ENCODE measurements at places on chromosomes 4 and X.
A peak's percentile ranks its signal among the peaks of the same experiment; 100 is the strongest.

DNA sequence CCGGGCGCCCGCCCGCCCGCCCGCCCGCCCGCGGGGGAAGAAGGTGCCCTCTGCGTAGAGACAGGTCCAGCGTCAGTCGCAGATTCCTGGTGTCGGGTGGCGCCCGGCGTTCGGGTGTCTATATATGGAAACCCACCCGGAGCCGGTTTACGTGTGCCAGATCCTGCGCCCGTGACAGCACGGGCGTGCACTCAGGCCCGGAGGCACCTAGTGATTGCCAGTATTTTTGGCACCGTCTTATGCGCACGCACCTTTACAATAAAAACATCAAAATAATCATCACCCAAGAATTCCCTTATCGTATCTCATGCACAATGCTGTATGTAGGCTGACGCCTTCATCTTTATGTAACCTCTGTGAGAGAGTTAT, 519 bp downstream of the SLC25A4 start:
- H3K36me3 ChIP-seq = no peaks in the 10 kb centered on the region
- H3K27ac ChIP-seq = no peak overlapping the region
- H3K27me3 ChIP-seq = no peaks in the 10 kb centered on the region
- peak overlapping the region; percentile 83 for H3K4me3 ChIP-seq

DNA sequence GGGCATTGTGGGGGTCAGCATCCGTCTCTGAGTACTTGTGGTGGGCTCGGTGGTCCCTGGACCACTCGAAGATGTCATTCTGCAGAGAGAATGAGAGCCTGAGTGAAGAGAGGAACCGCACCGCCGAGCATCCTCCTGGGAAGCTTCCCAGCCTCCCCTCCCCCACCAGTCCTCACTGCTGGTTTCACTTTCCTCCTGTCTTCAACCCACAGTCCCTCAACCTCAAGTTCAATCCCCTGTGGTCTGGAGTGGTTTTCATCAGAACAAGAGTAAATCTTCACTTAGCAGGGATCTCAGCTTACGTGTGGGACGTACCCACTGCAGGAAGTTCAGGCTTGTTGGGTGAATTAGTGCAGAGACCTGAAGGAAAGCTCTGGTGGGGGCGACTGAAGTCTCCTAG, 117.8 kb downstream of the SCD5 start:
- DNase-seq = no peak
- H3K27me3 ChIP-seq = no peaks in the 10 kb centered on the region
- H3K4me3 ChIP-seq = no peak overlapping the region
- no peaks in the 10 kb centered on the region for H3K36me3 ChIP-seq
- no peak overlapping the region for H3K27ac ChIP-seq
- no peaks in the 10 kb centered on the region for H3K4me1 ChIP-seq

DNA sequence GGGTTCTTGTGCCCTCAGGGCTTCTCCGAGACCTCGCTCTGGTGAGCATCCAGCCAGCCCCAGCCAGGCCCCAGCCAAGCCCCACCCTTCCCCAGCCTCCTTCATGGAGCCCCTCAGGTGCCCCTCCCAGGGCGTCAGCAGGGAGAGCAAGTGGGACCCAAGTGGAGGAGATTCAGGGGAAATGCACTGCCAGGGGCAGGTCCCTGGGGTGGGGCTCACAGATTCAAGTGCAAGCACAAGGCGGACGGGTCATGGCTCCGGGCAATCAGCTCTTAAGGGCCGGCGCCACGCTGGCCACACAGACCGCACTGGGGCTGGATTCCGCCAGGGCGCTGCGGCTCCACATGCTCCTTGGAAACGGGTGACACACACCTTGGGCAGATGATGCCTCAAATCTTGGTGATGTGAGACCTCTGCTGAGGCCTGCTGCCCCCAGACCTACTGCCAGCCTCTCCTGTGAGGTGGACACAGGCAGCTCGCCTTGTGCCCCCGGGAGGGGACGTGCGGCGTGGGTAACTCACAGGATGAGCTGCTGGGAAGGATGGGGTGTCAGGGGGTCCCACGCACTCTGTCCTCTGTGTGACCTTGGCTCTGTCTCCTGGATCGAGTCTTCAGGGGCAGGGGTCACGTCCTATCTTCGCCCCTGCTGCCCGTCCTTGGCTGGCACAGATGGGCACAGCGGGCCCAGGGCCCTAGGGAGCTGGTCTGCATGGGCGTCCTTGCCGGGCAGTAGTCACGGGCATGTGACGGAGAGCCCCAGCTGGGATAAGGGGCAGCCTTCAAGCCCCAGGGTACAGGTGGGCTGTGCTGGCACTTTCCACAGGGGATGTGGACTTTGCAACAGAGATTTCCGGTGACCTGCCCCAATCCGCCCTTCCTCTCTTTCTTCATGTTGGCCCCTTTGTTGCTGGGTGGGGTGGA, 17.1 kb downstream of the NAT8L start:
- DNase-seq = no peak
- no peaks in the 10 kb centered on the region for H3K27me3 ChIP-seq
- H3K4me1 ChIP-seq = no peaks in the 10 kb centered on the region
- H3K4me3 ChIP-seq = no peak overlapping the region
- no peak overlapping the region for H3K27ac ChIP-seq

- no peak overlapping the region for H3K4me3 ChIP-seq
- no peak for DNase-seq
- H3K27me3 ChIP-seq = no peaks in the 10 kb centered on the region
These were observed 284.8 kb downstream of the TEX13C start for GRCh38 chrX:125604448-125604847.

DNA sequence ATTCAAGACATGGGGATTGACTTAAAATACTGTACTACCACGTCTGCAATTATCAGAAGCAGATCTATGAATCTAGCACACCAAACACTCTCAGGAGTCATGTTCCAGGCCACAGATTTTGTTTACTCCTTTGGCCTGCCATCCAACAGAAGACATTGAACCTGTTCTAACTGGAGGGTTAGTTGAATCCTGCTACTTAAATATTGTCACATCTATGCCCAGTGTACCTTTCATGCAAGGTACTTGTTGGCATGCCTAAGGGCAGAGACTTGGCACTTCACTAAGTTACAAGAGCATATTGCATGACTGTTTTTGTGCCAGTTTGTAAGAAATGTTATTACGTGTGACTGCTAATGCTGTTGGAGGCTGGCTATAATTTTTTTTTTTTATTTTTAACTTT, 126.9 kb upstream of the BCOR start:
- DNase-seq = no peak
- H3K4me1 ChIP-seq = no peaks in the 10 kb centered on the region
- no peaks in the 10 kb centered on the region for H3K36me3 ChIP-seq
- H3K27ac ChIP-seq = no peak overlapping the region

- no peaks in the 10 kb centered on the region for H3K36me3 ChIP-seq
- peak; percentile 50 for DNase-seq
- H3K27ac ChIP-seq = no peak overlapping the region
- H3K4me1 ChIP-seq = no peaks in the 10 kb centered on the region
These were observed 33.1 kb upstream of the ZNF41 start for GRCh38 chrX:47515941-47516665.

DNA sequence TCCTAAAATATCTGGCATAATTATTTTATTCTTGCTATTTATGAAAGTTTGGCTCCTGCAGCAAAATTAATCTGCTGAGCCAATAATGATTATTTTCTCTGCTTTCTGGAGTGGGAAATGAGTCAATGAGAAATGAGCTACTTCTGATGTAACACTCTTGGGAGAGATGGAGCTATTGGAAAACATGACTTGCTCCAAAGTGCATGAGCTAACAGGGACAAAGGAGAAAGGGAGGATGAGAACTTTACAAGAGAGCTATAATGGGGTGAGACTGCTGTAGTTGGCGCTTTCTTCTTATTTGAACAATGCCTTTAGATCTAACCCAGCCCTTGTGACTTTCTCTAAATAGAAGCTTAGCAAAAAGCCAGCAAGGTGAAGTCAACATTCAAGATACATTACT, 615.1 kb downstream of the ANKRD50 start:
- no peaks in the 10 kb centered on the region for H3K27me3 ChIP-seq
- H3K4me1 ChIP-seq = no peaks in the 10 kb centered on the region
- H3K36me3 ChIP-seq = no peaks in the 10 kb centered on the region
- H3K4me3 ChIP-seq = no peak overlapping the region
- no peak for DNase-seq

DNA sequence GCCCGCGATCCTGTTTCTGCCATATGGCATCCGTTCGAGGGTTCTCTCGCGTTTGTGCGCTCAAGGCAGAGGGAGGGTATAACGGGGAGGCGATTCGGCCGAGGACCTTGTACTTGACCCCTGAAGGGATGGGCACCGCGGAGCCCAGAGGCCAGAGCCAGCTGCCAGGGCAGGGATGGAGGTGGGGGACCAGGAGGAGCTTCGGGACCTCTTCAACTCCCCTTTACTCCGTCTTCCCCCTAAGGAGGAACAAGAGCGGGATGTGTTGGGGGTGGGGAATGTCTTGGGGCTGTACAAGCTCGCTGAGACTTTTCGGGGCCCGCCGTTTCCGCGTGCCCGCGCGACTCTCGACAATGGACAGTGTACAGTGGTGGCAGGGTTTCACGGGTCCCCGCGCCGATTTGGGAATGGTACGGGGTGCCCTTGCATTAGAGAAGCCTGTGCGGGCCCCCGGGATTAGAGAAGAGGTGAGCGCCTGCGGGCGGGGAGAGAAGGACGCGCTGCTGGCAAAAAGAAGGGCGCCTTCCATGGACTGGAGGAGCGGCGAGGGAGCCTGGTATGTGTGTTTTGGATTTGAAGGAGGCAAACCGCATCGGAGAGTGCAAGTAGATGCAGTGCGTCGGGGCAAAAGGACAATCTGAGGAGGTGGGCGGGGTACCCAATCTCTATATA, 760 bp downstream of the UGT8 start:
- H3K4me3 ChIP-seq = peak overlapping the region; percentile 43
- peak; percentile 71 for DNase-seq
- H3K4me1 ChIP-seq = peaks cover 9% of the 10 kb centered on the region
- no peaks in the 10 kb centered on the region for H3K27me3 ChIP-seq

DNA sequence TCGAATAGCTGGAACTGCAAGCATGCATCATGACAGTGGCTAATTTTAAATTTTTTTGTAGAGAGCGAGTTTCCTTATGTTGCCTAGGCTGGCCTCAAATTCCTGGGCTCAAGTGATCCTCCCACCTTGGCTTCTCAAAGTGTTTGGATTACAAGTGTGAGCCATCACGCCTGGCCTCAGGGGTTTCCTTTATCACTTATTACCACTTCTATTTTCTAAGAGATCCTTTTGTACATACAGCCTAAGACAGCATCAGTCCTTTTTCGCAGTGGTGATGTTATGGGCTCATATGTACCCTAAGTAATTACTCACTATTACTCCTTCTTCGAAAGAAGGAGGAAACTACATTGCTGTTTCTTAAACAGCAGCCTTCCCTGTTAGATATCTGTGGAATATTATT, 54.1 kb upstream of the CDKN2AIP start:
- H3K4me1 ChIP-seq = peaks cover 5% of the 10 kb centered on the region
- H3K27me3 ChIP-seq = no peaks in the 10 kb centered on the region
- no peak overlapping the region for H3K27ac ChIP-seq
- DNase-seq = no peak
- no peak overlapping the region for H3K4me3 ChIP-seq

DNA sequence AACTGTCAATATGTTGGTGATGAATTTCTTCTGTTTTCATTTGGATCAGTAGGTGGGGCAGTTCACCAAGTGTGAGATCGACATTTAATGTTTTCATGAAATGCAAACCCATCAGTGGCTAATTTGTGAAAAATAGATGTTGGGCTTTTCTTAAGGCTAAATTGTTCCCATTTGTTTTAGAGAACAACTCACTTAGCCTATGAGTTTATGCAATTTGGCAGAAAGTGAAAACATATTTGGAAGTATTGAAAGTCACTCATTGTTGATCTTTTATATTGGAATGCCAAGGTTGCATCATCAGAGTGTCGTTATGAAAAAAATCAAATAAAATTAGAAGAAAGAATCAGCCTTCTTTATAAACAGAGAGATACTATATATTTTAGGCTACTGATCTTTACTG, 132.4 kb downstream of the RPA4 start:
- no peak for DNase-seq
- no peak overlapping the region for H3K27ac ChIP-seq
- H3K27me3 ChIP-seq = no peaks in the 10 kb centered on the region
- no peaks in the 10 kb centered on the region for H3K4me1 ChIP-seq
- H3K4me3 ChIP-seq = no peak overlapping the region
- H3K36me3 ChIP-seq = no peaks in the 10 kb centered on the region

DNA sequence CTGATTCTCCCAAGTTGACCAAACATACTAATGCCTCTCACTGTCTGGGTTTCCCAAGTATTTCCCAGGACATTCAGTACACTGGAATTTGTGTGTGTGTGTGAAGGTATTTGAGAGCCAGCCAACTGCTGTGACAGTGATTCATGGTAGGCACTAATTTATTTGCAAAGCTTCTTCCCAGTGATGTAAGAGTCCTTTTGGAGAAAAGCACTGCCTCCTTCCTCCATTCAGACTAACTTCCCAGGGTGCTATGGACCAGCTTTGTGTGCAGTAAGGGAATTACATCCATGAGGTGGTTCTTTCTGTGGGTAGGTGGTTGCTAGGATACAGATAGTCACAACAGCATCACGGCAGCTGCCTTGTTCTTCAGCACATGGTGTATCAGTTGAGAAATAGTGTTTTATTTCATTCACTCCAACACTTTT, 8.7 kb downstream of the EGF start:
- no peaks in the 10 kb centered on the region for H3K27me3 ChIP-seq
- no peak overlapping the region for H3K4me3 ChIP-seq
- H3K27ac ChIP-seq = no peak overlapping the region
- peak; percentile 95 for DNase-seq

DNA sequence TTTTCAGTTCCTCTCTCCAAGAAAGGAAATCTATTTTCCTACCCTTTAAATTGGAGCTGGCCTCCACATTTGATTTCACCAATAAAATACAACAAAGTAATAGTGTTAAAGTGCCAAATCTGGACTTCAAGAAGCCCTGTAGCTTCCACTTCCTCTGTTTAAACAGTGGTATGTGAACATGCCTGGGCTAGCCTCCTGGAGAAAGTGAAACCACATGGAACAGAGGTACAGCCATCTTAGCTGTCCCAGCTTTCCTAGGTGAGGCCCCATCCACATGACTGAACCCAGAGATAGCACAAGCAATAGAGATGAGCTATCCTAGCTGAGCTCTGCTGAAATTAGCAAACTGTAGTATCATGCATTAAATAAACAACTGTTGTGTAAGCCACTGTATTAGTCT, 131.8 kb upstream of the VCX start:
- H3K36me3 ChIP-seq = no peaks in the 10 kb centered on the region
- no peaks in the 10 kb centered on the region for H3K27me3 ChIP-seq
- H3K4me3 ChIP-seq = no peak overlapping the region

DNA sequence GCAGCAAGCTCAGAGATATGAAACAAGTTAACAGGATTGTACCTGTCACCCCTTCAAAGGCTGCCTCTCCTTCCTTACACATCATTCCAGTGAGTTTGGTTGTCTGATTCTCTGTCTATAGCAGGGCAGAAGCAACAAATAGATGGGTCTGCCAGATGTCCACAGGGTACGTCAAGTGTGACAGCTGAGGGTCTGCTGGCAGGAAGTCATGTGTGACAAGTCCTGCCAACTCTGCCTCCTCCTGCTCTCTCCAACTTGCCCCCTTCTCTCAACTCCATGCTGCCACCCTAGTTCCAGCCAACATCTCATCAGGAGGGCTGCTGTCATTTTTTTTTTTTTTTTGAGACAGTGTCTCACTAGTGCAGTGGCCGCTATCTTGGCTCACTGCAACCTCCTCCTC, 109.2 kb downstream of the NSUN7 start:
- H3K4me1 ChIP-seq = peaks cover 2% of the 10 kb centered on the region
- H3K4me3 ChIP-seq = no peak overlapping the region

- no peaks in the 10 kb centered on the region for H3K36me3 ChIP-seq
- peak; percentile 86 for DNase-seq
- H3K27ac ChIP-seq = no peak overlapping the region
- H3K4me3 ChIP-seq = no peak overlapping the region
- H3K27me3 ChIP-seq = no peaks in the 10 kb centered on the region
- no peaks in the 10 kb centered on the region for H3K4me1 ChIP-seq
These were observed 73.8 kb upstream of the FREM3 start for GRCh38 chr4:143773998-143774895.

- no peaks in the 10 kb centered on the region for H3K4me1 ChIP-seq
- no peak for DNase-seq
- no peak overlapping the region for H3K4me3 ChIP-seq
- H3K27ac ChIP-seq = no peak overlapping the region
These were observed 8.1 kb downstream of the POU4F2 start for GRCh38 chr4:146646593-146647325.

Measured in mesendoderm (in vitro differentiated cells).